ENCODE measurements at places on chromosomes 7 and 10.

- no peak for DNase-seq
Observed at GRCh38 chr7:90931986-90932916, 332.0 kb upstream of the FZD1 start.

DNA sequence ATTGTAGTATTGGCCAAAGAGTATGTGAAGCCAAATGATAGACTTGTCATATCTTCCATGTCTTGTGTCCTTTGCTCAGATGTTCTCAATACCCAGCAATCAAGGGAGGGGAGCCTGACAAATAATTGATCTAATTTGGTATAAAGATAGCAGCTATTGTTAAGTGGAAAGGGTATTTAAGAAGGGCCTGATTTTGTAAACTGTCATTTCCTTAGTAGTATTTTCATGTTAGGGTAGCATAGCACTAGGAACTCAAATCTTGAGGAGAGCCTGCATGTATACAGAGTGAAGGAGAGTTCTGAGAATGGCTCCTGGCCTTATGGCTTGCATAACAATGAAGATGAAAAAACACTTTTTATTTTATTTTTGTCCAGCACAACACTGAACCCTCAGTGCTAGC is 53.1 kb downstream of the GNAI1 start:
- no peak for DNase-seq

DNA sequence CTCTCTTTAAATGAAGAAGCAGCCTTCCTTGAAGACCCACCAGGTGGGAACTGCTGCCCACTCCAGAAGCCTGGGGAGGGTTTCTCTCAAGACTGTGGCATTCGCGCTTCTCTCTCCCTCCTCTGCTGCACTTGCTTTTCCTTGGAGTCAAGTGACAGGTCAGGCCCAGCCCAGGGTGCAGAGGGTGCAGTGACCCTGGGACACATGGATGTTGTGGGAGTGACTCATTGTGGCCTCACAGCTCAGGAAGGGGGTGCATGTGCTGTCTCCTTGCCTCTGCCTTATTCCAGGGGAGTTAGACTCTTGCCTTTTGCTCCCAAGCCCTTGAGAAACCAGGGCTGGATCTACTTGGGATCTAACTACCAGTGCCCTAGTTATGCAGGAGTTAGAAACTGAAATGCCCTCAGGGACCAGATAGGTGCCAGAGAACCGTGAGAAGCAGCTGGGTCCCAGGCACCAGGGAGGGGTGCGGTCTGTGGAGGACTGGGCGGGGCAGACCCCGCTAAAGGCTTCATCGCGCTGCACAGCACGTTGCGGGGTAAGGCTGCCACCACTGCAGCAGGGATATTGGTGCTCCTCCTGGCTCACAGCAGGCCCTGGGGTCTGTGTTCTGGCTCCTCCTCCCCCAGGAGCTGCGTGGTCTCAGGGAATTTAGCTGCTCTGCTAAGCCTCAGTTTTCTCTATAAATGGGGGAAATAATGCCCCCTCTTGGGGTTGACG is 11.4 kb downstream of the FAM241B start:
- DNase-seq, result no peak

DNA sequence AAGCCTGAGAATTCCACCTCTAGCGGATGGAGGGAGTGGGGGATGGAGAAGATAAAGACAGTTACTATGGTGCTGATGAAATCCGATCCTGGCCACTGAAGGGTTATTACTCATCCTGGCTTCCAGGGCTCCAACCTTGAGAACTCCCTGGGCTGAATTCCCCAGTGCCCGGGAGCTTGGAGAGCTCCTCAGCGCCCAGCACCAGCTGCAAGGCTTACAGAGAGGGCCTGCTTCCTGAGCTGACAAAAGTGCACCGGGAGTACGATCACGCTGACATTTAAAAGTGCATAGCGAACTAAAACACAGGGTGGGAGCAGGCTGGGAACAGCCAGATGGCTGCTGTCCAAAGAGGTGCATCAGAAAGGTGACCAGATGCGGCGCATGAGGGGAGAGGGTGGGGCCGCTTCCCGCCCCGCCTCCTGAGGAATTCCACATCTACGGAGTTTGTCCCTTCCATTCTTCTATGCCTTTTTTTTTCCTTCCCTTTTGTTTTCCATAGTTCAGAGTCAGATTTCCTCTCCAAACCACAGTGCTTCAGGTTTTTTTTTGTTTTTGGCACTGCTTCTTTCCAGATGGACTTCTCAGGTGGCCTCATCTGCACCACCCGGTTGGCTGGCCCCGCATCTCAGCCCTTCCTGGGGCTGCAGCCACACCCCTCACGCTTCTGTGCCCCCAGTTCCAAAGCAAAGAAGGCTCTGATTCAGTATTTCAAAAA is 62.4 kb upstream of the MKRN1 start:
- DNase-seq, result no peak

GRCh38 chr10:86341361-86341811 is 25.2 kb downstream of the GRID1 start:
- DNase-seq, result no peak

DNA sequence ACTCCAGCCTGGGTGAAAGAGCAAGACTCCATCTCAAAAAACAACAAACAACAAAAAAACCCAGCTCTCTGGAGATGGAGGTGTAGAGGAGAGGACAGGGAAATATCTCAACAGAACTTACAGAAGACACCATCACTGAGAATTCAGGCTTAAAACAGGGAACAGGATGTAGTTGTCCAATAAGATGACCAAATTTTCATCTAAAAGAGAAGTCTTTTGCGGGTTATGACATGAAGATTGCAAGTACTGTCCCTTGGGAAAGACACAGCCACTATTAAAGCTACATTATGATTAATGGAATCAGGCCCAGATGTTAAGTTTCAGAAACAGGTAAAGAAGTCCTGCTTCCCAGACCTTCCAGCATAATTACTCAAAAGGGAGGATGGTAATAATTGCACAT is 235.2 kb upstream of the NRP1 start:
- DNase-seq, result no peak

DNA sequence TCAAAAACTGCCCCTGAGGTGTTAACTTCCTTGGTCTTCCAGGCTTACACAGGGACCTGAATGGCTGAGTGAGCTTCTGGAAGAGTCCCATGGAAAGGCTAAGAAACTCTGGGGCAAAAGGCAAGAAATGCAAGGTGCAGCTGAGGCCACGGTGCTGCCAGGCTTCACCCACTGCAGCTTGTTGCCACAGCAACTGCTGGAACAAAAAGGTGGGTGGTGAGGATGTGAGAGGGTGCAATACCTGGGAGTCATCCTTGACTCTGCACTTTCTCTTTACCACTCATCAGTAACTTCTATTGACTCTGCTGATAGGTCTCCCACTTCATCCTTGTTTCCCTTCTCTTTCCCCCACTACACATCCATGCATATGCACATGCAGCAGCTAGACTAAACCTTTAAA is 258.6 kb downstream of the BMPER start:
- no peak for DNase-seq

DNA sequence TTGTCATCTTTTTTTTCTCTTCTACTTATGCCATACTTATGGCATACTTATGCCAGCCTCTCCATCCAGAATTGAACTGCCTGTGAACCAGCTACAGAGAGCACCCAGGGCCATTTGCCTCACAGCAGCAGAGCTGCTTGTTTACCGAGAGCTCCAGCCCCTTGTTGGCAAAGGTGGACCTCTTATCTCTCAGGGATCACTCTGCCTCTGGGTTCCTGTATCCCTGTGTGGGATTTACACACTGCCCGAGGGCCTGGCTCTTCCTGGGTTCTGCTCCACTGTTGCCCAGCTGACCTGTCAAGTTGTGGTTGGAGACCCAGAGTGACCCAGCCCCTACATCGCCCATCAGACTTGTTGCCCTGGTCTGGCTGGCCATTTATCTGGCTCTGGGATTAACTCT is 22.3 kb downstream of the MRPS33 start:
- DNase-seq, result no peak

DNA sequence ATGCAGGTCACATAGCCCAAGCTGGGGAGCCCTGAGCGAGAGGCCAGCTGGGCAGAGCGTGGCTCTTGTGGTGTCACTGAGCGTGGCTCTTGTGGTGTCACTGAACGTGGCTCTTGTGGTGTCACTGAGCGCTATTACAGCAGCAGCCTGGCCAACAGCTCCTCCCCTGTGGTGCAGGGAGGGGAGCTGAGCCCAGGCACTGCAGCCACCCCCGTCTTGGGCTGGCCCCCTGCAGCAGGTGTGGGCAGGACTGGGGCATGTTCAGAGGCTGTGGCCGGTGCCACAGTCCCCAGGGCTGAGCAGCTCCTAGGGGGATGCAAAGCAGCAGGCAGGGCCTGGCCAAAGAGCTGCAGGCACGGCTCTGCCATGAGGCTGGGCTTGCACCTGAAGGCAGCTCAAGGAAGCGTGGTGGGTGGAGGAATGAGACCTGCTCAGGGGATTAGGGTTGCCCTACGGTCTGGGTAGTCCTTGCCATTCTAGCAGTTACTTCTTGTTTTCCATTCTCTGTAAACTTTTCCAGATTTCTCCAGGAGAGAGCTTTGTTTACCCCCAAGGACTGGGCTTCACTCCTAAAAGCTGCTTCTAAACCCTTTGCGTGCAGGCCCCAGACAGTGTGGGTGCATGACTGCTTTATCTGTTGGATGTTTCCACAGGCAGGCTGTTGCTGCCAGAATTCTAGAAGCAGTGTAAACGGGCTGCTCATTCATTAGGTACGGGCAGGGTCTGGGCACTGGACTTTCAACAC is 29.2 kb downstream of the ZNF783 start:
- no peak for DNase-seq

All from stimulated activated CD8-positive, alpha-beta memory T cell treated with anti-CD3 and anti-CD28 coated beads, Interleukin-4, amount 100 ng/mL, for 1 hour (primary cell).